ENCODE measurements at places on chromosomes 3 and 15. TPM values are rescaled to one million over a fixed set of nuclear protein-coding genes. Genes with fewer than 3 reads are reported as not detected.

Gene CCDC39
- total RNA-seq: not detected

Gene SOX14
- total RNA-seq: 0.14 TPM

GRCh38 chr3:22364851-22365250 lies 613.8 kb upstream of the ZNF385D start:
- no peak for DNase-seq

- no peak for DNase-seq
Observed at GRCh38 chr15:99472416-99473145, 93.2 kb upstream of the MEF2A start.

All from uterus (tissue), 4 donors.